ENCODE measurements at places on chromosomes 11 and 22. TPM values are rescaled to one million over a fixed set of nuclear protein-coding genes. Genes with fewer than 3 reads are reported as not detected.
A peak's percentile ranks its signal among the peaks of the same experiment; 100 is the strongest.

DNA sequence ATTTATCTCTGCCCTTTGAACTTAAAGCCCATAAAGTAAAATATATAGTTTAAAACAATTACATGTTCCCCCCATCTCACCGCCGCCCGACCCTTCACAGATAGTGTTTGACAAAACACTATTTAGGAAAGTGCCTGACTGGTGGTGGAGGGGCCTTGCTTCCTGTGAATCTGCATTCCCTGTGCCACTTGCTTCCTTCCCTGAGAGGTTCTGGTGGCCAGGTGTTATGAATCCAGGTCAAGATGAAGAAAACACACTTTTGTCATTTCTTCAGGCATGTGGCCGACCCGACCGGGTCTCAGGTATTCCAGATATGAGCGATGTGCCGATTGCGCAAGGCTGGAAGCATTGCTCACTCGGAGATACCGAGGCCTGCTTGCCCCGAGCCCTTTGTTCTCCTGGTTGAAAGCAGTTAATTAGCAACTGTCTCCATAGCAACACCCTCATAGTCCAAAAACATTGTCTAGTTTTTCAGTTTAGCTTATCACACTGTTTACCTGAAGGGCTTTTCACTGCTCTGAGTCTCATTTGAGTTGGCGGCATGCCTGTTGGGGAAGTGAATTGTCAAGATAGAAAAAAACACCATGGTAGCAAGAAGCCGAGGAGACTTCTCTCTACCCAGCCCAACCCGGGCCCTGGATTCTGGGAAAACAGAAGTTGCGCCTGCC lies 128.3 kb downstream of the TEAD1 start:
- peak; percentile 73 for DNase-seq
- H3K4me1 ChIP-seq, result peaks cover 85% of the 10 kb centered on the region
- H3K27me3 ChIP-seq, result no peaks in the 10 kb centered on the region
- H3K36me3 ChIP-seq, result no peaks in the 10 kb centered on the region
- H3K4me3 ChIP-seq, result peak overlapping the region; percentile 8

- no peak for DNase-seq
- no peak overlapping the region for H3K27ac ChIP-seq
- H3K36me3 ChIP-seq, result no peaks in the 10 kb centered on the region
- peaks cover 28% of the 10 kb centered on the region for H3K27me3 ChIP-seq
These were observed 9.0 kb upstream of the FLRT1 start for GRCh38 chr11:64026575-64027205.

DNA sequence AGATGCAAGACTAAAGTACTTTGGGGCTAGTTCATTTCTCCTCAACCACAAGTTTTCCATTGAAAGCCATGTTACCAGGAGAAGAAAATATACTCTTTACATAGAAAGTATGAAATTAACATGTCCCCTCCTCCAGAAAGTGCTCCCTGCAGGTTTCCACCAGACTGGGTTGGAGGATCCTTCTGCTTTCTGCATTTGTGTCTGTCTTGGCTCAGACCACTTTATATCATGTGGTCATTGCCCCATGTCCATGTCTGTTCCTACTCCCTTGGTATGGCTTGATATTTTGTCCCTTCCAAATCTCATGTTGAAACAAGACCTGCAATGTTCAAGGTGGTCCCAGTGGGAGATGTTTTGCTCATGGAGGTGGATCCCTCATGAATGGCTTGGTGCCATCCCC lies 28.4 kb upstream of the ACER3 start:
- no peaks in the 10 kb centered on the region for H3K27me3 ChIP-seq
- no peak overlapping the region for H3K27ac ChIP-seq
- no peak overlapping the region for H3K4me3 ChIP-seq

DNA sequence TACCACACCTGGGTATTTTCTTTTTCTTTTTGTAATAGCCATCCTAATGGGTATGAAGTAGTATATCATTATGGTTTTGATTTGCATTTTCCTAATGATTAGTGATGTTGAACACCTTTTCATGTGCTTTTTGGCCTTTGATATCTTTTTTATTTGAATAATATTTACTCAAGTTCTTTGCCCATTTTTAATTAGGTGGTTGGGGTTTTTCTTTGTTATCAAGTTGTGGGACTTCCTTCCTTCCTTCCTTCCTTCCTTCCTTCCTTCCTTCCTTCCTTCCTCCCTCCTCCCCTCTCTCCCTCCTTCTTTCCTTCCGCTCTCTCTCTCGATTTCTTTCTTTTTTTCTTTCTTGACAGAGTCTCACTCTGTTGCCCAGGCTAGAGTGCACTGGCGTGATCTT lies 75.0 kb upstream of the PDGFD start:
- H3K36me3 ChIP-seq, result no peaks in the 10 kb centered on the region
- no peak for DNase-seq
- no peak overlapping the region for H3K27ac ChIP-seq
- no peak overlapping the region for H3K4me3 ChIP-seq

GRCh38 chr22:27213766-27214581 lies 556.6 kb downstream of the MIAT start:
- no peaks in the 10 kb centered on the region for H3K36me3 ChIP-seq
- no peaks in the 10 kb centered on the region for H3K4me1 ChIP-seq
- DNase-seq, result no peak
- no peak overlapping the region for H3K4me3 ChIP-seq

Gene SPDYC
- not detected for total RNA-seq

DNA sequence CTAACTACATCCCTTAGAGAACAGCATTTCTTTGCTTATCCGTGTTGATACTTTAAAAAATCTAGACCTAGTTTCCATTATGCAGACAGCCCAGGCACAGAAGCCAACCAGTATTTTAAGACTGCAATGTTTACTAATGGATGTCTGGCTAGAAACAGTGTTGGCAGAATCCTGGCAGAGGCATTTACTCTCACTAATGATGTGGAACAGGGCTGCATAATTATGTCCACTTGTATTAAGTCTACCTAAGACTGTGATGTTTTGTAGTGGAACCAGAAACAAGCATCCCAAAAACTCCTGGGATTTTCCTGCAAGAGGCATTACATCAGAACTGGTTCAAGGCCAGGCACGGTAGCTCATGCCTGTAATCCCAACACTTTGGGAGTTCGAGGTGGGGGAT lies 50.2 kb upstream of the PICALM start:
- H3K27me3 ChIP-seq, result no peaks in the 10 kb centered on the region
- H3K4me1 ChIP-seq, result no peaks in the 10 kb centered on the region
- DNase-seq, result no peak
- H3K4me3 ChIP-seq, result no peak overlapping the region

GRCh38 chr11:34825315-34825669 lies 90.9 kb downstream of the APIP start:
- DNase-seq, result no peak
- no peaks in the 10 kb centered on the region for H3K36me3 ChIP-seq
- no peak overlapping the region for H3K4me3 ChIP-seq
- no peaks in the 10 kb centered on the region for H3K27me3 ChIP-seq
- H3K4me1 ChIP-seq, result peaks cover 14% of the 10 kb centered on the region
- no peak overlapping the region for H3K27ac ChIP-seq

GRCh38 chr22:42926104-42926503 lies 69.0 kb upstream of the ARFGAP3 start:
- H3K4me1 ChIP-seq, result no peaks in the 10 kb centered on the region
- H3K36me3 ChIP-seq, result no peaks in the 10 kb centered on the region
- DNase-seq, result no peak
- H3K4me3 ChIP-seq, result no peak overlapping the region
- H3K27ac ChIP-seq, result no peak overlapping the region

DNA sequence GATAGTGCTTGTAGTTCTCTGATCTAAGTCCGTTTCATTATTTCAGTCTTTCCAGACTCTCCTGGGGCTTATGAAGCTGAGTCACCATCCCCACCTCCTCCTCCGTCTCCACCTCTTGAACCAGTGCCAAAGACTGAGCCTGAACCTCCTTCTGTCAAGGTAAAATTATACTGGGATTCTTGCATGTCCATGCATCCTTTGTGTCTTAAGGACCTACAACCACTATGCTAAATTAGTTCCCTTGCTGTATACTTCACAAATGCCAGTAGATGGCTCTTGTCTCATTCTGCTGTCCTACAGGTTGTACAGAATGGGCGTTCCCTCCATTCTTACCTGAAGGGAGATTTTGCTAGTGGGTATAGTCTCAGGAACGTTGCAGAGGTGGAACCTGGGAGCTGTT lies 42.2 kb downstream of the POLD3 start:
- no peak for DNase-seq
- H3K27ac ChIP-seq, result no peak overlapping the region
- H3K27me3 ChIP-seq, result no peaks in the 10 kb centered on the region
- peaks cover 5% of the 10 kb centered on the region for H3K36me3 ChIP-seq
- no peak overlapping the region for H3K4me3 ChIP-seq
- H3K4me1 ChIP-seq, result peaks cover 22% of the 10 kb centered on the region

Gene CYP2D6
- total RNA-seq, result 1.5 TPM

GRCh38 chr22:27690599-27690998 lies 111.0 kb downstream of the MN1 start:
- DNase-seq, result no peak
- H3K36me3 ChIP-seq, result no peaks in the 10 kb centered on the region

Gene SCGB1D2
- not detected for total RNA-seq

DNA sequence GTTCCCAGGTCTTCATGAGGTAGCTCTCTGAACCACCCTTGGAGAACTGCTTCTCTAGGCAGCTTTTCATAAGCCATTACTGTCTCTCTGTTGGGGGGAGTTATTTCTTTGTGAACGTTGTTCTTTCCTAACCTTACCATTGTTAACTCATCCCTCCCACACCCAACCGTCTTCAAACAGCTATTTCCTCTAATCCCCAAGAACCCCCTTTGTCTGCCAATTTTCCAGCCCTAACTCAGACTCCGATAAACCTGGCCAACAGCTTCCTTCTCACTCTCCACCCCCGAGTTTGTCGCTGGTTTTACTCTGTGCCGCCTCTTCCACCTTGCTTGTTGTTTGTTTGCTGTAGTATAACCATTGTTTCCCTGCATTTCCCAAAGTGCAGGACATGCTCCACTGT lies 131.5 kb downstream of the CCDC34 start:
- no peak overlapping the region for H3K4me3 ChIP-seq
- DNase-seq, result peak; percentile 32
- H3K27me3 ChIP-seq, result no peaks in the 10 kb centered on the region

Gene OPCML
- 0.03 TPM for total RNA-seq

GRCh38 chr11:62611705-62612365 lies 740 bp downstream of the EML3 start:
- H3K4me1 ChIP-seq, result peaks cover 7% of the 10 kb centered on the region
- no peaks in the 10 kb centered on the region for H3K36me3 ChIP-seq
- no peak overlapping the region for H3K27ac ChIP-seq
- peak; percentile 60 for DNase-seq
- peaks cover 13% of the 10 kb centered on the region for H3K27me3 ChIP-seq

DNA sequence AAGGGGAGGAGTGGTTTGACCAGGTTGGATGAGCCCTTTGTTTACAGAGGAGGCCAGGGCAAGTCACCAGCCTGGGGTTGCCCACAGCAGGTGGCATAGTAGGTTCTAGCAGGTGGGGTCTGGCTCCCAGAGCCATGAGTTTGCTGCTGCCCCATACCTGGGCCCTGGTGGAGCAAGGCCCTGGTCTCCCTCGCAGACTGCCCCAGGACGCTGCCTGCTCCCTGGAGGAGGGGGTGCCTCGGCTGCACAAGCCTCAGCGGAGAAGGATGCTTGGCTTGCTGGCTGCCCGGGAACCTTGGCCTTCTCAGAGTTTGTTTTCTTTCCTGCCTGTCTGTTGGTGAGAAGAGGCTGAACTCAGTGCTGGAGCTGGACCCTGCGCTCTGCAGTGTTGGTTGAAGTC lies 54.9 kb downstream of the LRP5 start:
- no peaks in the 10 kb centered on the region for H3K36me3 ChIP-seq
- DNase-seq, result no peak
- H3K4me1 ChIP-seq, result peaks cover 3% of the 10 kb centered on the region
- no peak overlapping the region for H3K4me3 ChIP-seq
- H3K27ac ChIP-seq, result no peak overlapping the region

Gene PDXP
- 25.1 TPM for total RNA-seq

- no peak overlapping the region for H3K4me3 ChIP-seq
- no peak for DNase-seq
- H3K4me1 ChIP-seq, result no peaks in the 10 kb centered on the region
- H3K36me3 ChIP-seq, result no peaks in the 10 kb centered on the region
- no peaks in the 10 kb centered on the region for H3K27me3 ChIP-seq
These were observed 157.7 kb downstream of the MAML2 start for GRCh38 chr11:96185220-96185768.

- H3K4me3 ChIP-seq, result no peak overlapping the region
- no peaks in the 10 kb centered on the region for H3K36me3 ChIP-seq
- no peak overlapping the region for H3K27ac ChIP-seq
- peak; percentile 87 for DNase-seq
These were observed 11.3 kb upstream of the OMP start for GRCh38 chr11:77091146-77091940.

Gene CERK
- 80.6 TPM for total RNA-seq

Gene FZD4
- 5.8 TPM for total RNA-seq

Gene SH3BP1
- 10.3 TPM for total RNA-seq

GRCh38 chr11:61020551-61021235 lies 49.2 kb downstream of the CD6 start:
- DNase-seq, result no peak
- H3K36me3 ChIP-seq, result no peaks in the 10 kb centered on the region
- H3K27me3 ChIP-seq, result peaks cover 96% of the 10 kb centered on the region

DNA sequence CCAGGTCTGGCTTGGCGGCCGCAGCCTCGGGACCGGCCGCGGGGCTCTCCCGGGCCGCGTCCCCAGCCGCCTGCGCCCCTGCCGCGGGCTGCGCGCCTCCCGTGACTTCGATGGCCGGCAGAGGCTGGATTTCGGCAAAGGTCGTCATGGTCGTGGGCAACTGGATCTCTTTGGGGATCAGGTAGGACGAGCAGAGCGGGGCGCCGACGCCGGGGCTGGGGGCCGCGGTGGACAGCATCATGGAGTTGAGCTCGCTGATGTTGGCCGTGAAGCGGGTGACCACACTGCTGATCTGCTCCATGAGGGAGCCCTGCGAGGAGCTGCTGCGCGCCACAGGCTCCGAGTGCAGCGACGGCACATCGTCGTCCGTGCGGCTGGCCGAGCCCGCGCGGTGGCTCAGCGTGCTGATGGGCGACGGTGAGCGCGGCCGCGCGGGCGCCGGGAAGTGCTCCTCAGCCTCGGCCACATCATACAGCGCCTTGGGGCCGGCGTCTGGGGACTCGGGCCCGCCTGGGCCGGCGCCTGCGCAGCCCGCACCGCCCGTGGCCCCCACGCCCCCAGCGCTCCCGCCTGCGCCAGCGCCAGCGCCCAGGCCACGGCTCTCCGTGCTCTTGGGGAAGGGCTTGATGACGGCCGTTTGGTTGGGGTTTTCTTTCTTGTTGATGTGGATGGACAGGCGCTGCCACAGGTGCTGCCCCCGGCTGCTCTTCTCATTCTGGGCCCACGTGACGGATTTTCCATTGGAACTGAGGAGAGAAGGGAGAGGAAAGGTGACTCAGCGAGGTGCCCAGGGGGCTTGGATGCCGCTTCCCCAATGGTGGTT lies 171.4 kb upstream of the CTSC start:
- DNase-seq, result peak; percentile 57
- peaks cover 43% of the 10 kb centered on the region for H3K27me3 ChIP-seq
- H3K36me3 ChIP-seq, result no peaks in the 10 kb centered on the region
- no peak overlapping the region for H3K27ac ChIP-seq
- H3K4me3 ChIP-seq, result peak overlapping the region; percentile 38
- H3K4me1 ChIP-seq, result no peaks in the 10 kb centered on the region

Data from neural progenitor cell (in vitro differentiated cells).